ENCODE measurements at places on chromosomes 6 and 20. TPM values are rescaled to one million over a fixed set of nuclear protein-coding genes. Genes with fewer than 3 reads are reported as not detected.

DNA sequence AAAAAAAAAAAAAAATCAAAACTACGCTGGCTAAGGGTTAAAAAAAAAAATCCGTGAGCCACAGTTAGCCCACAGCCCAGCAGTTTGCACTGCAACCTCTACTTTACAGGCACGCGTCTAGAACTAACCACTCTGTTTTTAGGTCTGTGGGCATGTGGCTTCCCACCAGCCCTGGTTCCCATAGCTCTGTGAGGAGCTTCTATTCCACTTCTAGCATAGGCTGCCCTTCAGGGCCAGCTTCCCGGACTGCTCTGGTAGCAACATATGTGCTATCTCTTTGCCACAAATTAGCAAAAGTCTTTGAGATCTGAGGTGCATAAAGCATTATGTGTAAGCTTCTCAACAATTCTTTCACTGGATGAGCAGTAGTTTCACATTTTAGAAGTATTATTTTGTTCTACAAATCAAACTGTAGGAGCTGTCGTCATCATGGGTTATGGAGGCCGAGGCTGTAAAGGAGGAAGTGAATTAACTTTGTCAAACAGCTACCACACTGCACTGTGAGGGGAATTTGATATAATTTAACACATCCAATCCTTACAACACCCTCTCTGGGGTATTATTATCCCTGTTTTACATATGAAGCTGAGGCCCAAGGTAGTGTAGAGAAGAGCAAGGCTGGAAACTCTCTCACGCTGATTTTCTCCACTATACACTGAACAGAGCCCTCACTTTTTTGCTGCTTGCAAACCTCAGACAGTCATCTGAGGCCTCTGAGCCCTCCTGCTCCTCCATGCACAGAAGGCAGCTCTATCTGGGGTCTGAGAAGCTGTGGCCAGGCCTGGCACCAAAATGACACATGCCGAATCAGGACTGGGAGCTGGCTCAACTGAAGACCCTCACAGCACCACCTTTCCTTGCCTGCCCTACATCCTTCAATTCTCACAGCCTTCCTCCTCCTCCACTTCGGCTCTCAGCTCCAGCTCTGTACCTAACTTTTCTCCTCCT is 35.4 kb downstream of the MAN1A1 start:
- no peak for DNase-seq
- H3K27ac ChIP-seq, result no peak overlapping the region
- H3K27me3 ChIP-seq, result no peaks in the 10 kb centered on the region
- H3K4me1 ChIP-seq, result peaks cover 15% of the 10 kb centered on the region

- H3K27ac ChIP-seq, result no peak overlapping the region
- no peak overlapping the region for H3K4me3 ChIP-seq
- no peaks in the 10 kb centered on the region for H3K4me1 ChIP-seq
- no peaks in the 10 kb centered on the region for H3K27me3 ChIP-seq
- no peak for DNase-seq
These were observed 294.0 kb downstream of the ADGB start for GRCh38 chr6:146892613-146893401.

GRCh38 chr6:168865-169455 is 123.3 kb upstream of the DUSP22 start:
- H3K27ac ChIP-seq, result no peak overlapping the region
- no peaks in the 10 kb centered on the region for H3K27me3 ChIP-seq
- no peaks in the 10 kb centered on the region for H3K4me1 ChIP-seq
- H3K36me3 ChIP-seq, result no peaks in the 10 kb centered on the region
- no peak for DNase-seq

GRCh38 chr20:50983321-50983720 is 24.7 kb downstream of the MOCS3 start:
- H3K27me3 ChIP-seq, result peaks cover 31% of the 10 kb centered on the region
- no peaks in the 10 kb centered on the region for H3K36me3 ChIP-seq
- H3K4me1 ChIP-seq, result peaks cover 3% of the 10 kb centered on the region
- no peak for DNase-seq

GRCh38 chr20:35129647-35130069 is 17.5 kb downstream of the EDEM2 start:
- H3K27ac ChIP-seq, result no peak overlapping the region
- H3K36me3 ChIP-seq, result no peaks in the 10 kb centered on the region
- no peak for DNase-seq
- H3K4me3 ChIP-seq, result no peak overlapping the region
- no peaks in the 10 kb centered on the region for H3K4me1 ChIP-seq

DNA sequence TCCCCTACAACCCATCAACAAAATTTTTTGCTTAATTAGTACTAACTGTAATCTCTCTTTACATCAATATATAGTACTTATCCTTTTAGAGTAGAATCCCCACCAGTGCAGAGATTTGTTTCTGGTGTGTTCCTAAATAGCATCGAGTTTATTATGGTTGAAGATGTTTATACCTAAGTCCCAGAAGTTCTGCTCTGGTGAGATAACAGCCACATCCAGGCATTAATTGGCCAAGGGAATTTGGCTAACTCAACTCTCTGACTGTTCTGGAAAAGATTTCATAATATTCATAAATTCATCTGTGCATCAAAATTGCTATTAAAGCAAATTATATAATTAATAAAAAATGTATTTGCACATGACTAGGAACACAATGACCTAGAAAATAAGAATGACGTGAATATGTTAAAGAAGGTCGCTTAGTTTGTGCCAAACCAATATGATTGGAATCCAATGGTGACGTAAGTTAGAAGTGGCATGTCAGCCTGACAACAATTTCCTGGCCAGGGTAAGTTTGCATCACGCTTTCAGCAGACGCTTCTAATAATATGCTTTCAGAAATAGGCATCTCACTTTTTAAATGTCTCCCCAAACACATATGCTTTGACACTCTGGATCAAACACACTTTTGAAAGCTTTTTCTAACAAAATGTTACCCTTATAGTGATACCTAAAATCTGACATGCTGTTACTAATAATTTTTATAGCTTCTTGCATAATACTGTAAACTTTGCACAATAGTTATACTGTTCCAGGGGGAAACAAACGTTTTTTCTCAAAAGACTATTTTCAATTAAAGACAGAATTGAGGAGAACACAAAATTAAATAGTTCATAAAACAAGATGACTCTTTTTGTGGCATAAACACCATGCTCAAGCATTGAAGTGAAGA is 236.7 kb downstream of the TENT5A start:
- no peaks in the 10 kb centered on the region for H3K36me3 ChIP-seq
- no peak for DNase-seq
- no peak overlapping the region for H3K4me3 ChIP-seq
- no peaks in the 10 kb centered on the region for H3K27me3 ChIP-seq
- no peak overlapping the region for H3K27ac ChIP-seq

The MYT1 gene
- not detected for total RNA-seq

DNA sequence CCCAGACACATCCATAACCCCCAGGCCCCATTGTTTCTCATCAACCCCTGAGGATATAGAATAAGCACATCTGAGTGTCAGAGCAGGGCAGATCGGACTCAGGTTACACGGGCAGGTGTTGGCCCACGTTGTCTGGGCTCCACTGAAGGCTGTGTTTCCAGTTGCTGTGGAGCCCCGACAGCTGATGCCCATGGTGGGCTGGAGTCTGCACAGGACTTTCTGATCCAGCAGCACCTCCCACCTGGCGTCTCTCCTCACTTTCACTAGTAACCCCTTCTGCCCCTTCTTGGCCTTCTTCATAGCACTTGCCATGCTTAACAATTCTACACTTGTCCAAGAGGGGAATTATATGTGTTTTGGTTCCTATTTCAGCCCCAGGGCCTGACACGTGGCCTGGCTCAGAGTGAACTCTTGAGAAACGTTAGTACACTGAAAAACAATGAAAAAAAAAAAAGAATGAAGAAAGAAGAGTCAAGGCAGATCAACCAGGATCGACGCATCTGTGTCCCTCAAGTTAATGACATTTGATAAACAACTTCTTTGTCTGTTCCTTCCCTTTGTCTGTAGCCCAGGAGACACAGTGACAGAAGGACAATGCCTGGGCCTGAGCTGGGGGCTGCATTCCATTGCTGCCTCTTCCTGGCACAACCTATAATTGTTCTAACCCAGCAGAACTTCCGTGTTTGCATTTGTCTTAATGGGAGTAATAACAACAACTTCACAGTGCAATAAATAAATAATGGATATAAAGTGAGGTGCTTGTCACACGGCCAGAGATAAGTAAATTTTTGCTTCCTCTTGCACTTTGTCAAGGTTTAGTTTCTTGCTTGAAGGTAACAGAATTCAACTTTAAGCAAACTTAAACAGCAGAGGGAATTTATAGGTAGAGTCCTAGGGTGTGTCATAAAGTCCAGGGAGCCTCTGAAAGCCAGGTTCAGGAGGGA is 224.2 kb upstream of the SSTR4 start:
- H3K27ac ChIP-seq, result no peak overlapping the region
- H3K4me1 ChIP-seq, result no peaks in the 10 kb centered on the region
- DNase-seq, result no peak
- H3K36me3 ChIP-seq, result no peaks in the 10 kb centered on the region
- H3K4me3 ChIP-seq, result no peak overlapping the region

The NT5E gene
- total RNA-seq, result 1.6 TPM

GRCh38 chr6:85593438-85594196 is at the start of gene SNX14:
Gene SNX14, minus strand, starts transcription at chr6:85593858. Its CDS starts 140 bp downstream, at chr6:85593718.
- peak within 1 kb of the TSS; percentile 95 for H3K27ac ChIP-seq
- no peaks in the 10 kb centered on the region for H3K27me3 ChIP-seq
- H3K36me3 ChIP-seq, result no peaks in the 10 kb centered on the region
- peak; percentile 92 for DNase-seq
- H3K4me1 ChIP-seq, result peaks cover 28% of the 10 kb centered on the region

The LAMA4 gene
- total RNA-seq, result 5.8 TPM
